ENCODE measurements at places on chromosomes 2 and 18.

DNA sequence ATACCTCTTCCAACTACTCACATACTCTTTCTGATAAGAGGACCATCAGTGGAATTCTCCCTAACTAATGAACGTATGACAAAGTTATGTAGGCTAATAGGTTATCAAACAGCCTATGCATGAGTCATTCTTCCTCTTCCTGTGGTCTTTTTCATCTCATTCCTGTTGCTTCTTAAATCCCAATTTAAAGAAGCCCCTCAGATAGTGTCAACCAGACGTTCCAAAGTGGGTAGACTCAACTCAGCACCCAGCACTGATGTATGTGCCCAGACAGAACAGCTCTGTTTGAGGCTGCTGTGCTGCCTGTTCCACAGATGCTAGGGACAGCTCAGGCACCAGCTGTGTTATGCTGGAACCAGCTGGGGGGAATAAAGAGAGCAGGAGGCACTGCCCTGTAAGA is 52.6 kb downstream of the CXCR4 start:
- DNase-seq = no peak

- DNase-seq = no peak
Measured at GRCh38 chr18:26480897-26481795, 67.2 kb downstream of the KCTD1 start.

DNA sequence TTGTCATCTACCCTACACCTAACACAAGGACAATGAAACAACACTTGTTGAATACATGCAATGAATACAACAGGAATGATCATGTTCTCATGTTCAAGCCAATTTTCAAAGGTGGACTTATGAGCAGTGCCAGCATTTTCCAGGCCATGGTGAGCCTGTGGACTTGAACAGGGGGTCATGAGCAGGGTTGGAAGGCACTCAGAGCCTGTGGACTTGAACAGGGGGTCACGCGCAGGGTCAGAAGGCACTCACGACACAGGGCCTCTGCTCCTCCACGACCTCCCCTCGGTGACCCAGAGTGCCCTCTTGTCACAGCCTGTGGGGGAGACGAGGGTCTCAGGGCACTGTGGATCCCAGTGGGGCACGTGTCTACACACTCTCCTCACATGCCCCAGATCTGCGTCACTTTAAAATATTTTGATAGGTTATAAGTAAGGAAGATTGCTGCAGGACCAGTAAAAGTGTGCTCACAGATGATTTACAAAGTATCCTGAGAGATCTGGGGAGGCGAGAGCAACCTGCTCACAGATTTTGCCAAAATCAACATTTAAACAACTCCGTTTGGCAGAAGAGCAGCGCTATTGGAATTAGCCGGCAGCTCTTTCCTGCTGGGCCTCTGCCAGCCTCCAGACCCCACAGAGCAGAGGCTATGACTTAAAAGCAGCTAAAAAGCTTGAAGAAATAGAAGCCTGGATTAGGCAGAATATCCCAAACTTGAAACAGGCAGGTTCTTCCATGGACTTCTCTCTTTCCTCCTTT is 121.9 kb downstream of the TMEM18 start:
- peak; percentile 76 for DNase-seq

GRCh38 chr2:10989151-10989550 is 77.4 kb downstream of the KCNF1 start:
- DNase-seq = no peak

- DNase-seq = no peak
Measured at GRCh38 chr2:30584116-30584515, 137.1 kb downstream of the LCLAT1 start.

GRCh38 chr2:102091121-102091520 is 51.4 kb upstream of the IL1R1 start:
- DNase-seq = no peak

GRCh38 chr2:30441023-30441422 is 6.0 kb upstream of the LCLAT1 start:
- DNase-seq = no peak

DNA sequence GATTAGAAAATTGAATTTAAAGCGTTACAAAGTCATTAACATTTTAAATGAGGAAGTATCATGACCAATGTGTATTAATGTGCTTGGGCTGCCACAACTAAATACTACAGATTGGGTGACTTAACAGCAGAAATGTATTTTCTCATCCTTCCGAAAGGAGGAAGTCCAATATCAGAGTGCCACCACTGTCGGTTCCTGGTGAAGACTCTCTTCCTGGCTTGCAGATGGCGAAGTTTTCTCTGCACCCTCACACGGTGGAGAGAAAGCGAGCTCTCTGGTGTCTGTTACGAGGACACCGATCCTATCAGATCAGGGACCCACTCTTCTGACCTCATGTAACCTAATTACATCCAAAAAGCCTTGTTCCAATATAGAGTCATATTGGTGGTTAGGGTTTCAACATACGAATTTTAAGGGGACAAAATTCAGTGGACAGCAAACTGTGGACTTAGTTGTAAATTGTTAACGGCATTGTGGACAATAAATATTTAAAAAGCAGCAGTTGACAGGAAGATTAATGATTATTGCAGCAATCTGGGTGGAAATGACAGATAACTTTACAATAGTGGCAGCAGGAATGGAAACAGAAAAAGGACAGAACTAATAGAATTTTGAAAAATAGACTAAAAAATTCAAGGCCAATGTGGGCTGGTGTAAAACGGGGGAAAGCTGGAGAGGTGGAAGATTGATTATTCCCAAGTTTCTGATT is 35.1 kb upstream of the CYRIA start:
- no peak for DNase-seq

- DNase-seq = no peak
Measured at GRCh38 chr2:141417246-141417797, 713.5 kb downstream of the LRP1B start.

- DNase-seq = no peak
Measured at GRCh38 chr2:229914171-229914570, 7.6 kb downstream of the TRIP12 start.

DNA sequence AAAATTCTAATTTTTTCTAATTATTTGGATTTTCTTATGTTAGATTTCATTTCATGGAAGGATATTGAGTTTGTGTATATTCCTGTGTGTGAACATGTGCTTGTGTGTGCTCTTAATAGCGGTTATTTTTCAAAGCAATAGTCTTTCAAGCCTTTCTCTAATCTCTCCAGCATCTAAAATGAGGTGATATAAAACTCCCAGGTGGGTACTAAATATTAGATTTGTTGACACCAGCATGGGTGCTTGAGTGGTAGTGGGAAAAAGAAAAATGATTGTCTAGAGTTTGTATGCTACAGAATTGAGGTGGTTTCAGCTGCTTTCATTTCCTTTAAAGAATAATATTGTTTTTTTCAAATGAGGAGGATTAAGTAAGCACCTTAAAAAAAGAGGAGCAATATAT is 296.8 kb downstream of the PARD3B start:
- no peak for DNase-seq
